ENCODE measurements at places on chromosomes 16 and 17.

DNA sequence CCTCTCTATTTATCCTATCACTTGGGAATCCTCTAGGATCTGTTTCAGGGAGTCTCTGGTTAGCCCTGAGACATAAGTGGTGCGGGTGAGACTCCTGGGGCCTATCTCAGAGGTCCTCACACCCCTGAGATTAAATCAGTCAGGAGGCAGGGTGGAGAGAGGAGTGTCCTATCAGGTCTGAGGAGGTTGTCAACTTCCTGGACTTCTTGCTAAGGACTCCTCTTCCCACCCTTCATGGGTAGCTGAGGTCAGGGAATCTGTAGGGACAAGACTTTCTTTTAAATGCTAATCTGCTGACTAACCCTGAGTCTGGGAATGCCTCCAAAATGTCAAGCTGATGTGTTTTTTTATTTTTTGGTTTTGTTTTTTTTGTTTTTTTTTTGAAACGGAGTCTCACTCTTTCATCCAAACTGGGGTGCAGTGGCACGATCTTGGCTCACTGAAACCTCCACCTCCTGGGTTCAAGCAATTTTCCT is 6.6 kb upstream of the ARMC5 start:
- DNase-seq: no peak

- no peak for DNase-seq
These were observed 43.5 kb downstream of the KNOP1 start for GRCh38 chr16:19674485-19674884.

DNA sequence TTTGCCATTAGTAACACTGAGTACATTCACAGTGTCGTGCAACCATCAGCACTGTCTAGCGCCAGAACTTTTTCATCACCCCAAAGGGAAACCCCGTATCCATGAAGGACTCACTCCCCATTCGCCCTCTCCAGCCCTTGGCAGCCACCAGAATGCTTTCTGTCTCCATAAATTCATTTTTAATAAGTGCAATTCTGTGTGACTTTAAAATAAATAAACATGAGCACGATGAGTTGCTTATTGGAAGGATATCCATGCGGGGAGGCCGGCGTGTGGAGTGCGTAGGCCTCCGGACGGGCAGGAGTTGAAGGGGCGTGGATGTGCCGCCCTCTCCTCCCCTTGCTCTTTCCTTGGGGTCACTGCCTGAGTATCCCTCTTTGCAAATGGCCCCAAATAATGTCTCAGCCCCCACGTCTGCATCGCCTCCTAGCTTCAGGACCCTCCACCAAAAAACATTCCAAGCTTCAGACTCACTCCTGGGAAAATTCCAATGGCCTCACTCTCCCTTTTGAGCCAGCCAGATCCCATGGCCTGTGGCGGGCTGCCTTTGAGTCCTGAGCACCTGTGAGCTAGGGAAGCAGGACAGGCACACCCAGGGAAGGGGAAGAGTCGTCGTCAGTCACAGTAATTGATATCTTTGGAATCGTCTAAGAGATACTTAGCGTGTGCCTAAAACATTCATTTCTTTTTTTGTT is 306.3 kb downstream of the SEC14L1 start:
- no peak for DNase-seq

GRCh38 chr16:81466356-81466980 is 21.9 kb downstream of the CMIP start:
- no peak for DNase-seq

DNA sequence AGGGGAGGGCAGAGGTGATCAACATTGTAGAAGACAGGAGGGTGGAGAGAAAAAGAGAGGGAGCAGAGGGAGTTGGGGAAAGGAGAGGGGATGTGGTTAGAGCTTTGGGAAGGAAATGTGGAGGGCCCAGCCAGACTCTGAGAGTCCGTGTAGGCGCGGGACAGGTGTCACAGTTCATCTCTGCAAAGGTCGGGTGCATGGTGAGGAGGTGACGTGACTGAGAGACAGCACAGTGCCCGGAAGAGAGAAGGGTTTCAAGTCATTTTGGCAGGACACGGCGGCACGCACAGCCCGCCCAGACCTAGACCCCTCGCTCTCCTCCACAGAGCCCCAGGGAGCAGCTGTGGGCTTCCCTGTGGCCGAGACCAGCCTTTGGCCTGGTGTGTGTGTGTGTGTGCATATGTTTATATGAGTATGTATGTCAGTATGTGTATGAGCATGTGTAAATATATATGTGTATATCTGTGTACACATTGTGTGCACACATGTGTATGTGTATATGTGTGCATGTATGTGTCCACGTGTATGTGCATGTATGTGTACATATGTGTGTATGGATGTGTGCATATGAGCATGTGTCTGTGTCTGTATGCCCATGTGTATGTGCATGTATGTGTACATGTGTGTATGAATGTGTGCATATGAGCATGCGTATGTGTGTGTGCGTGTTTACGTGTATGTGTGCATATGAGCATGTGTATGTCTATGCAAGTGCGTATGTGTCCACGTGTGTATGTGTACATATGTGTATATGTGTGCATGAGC is 104.6 kb downstream of the SEC14L1 start:
- DNase-seq: no peak

DNA sequence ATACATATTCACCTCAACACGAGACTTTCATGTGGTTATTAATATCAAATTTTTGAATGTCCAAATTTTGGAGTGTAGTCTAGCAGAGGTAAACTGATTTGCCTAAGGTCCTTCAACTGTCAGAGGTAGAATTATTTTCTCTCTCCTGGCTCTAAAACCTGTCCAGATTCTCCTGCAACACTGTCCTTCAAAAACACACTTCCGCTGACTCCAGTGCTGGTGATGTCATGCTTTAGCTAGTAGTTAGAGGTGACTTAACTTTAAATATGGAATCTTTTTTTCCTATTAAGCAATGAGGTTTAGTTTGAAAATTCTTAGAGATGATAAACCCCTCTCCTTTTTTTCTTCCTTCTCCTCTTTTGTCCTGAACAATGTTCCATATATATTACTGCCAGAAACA is 10.8 kb upstream of the CBLN1 start:
- no peak for DNase-seq

GRCh38 chr17:66447159-66447558 is 144.7 kb downstream of the PRKCA start:
- no peak for DNase-seq

DNA sequence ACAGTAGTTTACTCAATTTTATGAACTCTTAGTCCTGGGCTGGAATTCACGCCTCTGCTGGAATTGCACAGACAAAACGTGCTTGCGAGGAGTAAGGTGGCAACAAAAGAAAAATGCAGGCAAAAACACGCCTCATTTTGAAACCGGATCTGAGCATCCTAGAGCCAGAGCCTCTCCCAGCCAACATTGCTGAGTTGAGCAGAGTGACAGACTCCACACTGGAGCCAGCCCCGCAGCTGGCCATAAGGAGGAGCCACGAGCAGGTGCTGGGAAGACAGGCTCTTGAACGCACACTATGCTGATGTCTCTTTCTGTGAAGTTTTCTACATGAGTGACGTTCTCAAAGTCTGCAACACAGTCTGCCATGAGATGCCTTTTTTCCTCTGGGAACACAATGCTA is 14.6 kb upstream of the HSBP1 start:
- no peak for DNase-seq

DNA sequence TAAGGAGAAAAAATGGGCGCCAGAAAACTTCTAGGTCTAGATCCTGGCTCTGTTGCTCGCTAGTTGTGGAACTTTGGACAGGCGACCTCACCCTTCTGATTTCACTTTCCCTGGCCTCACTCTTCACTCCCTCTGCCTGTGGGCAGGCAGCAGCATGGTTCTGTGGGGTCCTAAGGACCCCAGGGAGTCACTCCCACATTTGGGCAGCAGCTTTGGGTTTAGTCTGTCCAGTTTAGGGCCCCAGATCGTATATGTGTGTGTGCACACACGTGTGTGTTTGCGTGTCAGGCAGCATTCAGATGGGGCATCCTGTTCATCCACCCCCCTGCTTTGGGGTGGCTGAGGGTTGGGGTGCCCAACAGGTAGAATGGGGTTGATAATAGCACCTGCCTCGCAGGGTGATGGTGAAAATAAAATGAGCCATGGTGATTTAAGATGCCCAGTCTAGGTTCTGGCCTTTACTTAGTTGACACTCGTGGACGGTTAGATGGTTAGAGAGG is 102.2 kb downstream of the RAB11FIP4 start:
- no peak for DNase-seq

DNA sequence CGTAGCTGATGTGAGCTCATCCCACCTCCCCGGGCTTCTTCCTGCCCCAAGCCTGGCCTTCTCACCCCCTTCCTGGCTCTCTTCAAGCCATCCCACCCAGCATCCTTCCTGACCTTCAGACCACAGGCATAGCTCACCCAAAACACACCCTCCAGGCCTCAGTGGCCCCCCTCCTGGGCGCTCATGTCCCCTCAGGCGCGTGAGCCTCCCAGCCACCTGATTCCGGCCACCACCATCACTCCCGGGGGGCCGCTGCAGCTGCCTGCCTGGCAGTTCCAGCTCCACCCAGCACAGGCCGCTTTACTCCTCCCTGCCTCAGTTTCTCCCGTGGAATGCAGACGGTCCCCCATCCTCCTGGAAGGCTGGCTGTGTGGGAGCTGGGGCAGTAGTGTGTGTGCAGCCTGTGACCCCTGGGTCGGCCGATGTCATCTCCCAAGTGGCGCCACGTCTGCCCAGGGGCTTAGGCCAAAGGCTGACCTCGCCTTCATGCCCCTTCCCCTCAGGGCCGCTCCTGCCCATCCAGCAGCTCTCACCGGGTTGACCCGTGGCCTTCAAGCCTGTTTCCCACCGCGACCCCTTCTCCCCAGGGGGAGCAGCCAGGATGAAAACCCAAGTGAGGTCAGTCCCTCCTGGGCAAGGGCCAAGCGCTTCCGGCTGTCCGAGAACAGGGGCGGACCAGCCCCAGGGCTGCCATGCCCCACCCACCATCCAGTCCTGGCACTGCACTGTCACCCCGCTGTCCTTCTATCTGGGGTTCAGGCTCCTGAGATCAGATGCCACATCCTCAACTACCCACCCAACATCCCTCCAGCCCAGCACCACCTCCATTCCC is 11.9 kb upstream of the CHMP6 start:
- no peak for DNase-seq

- no peak for DNase-seq
These were observed 6.6 kb downstream of the SLC5A10 start for GRCh38 chr17:18958611-18959010.

DNA sequence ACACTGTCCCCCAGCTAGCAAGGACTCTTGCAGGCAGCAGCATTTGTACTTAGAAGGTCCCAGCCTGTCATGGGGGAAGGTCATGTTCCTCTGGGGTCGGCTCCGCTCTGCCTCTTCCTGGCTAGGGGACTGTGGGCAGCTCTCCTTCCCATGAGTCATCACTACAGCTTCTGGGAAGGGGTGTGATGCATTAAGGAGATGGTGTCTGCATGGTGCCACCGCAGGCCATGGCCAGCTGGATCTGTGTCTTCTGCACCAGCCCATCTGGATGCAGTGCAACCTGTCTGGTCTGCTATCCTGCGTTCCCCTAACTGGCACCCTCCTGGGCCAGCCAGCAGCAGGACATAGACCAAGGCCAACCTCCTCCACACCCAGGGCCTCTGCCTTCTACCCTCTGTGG is 6.3 kb downstream of the STARD3 start:
- DNase-seq: no peak

DNA sequence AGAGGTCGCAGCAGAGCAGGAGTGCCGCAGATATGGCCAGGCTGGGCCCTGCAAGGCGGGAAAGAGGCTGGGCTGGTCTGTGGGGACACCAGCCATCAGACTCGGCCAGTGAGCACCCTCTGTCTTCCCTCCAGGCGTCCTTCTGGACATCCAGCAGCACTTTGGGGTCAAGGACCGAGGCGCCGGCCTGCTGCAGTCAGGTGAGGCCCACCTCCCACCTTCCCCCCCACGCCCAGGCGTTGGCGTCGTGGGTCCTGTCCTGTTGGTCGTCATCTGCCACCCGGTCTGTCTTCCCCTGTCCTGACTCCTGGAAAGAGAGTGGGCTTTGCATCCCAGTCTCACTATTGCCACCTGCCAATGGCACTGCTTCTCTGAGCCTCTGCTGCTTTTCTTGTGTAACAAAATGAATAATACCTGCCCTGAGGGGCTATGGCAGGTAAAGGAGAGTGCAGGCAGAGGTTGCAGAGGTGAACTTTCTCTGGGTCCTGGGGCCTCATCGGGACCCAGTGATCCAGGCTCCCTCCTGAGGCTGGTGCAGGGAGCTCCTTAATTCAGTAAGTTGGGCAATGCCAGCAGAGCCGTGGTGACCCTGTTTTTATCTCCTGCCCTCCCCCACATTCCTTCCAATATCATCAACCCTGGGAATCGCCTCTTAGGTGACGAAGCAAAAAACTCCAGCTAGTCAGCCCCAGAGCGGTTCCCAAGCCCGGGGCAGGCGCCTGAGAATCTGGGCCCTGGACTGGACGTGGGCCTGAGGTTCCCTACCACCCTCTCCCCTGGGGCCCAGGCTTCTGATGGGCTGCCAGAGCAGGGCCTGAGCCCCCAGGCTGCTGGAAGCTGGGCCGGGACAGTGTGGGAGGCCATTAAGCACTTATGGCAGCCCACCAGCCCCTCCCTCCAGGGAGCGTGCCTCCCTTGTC is 14.7 kb downstream of the SPNS2 start:
- no peak for DNase-seq

DNA sequence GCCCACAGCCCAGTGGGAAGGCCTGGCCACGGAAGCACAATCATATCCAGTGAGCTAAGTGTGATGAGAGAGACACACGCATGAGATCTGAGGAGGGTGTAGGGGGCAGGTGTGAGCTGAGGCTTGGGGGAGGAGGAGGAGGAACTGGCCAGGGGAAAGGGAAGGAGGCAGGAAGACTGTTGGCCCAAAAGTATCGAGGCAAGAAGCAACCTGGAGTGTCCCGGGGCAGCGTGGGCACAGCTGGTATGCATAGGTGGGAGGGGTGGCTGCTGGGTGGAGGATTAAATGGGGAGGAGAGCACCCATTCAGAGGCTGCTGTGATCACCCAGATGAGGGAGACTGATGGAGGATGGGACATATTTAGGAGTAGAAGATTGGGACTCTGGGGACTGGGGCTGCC is 41.4 kb downstream of the ARHGAP27 start:
- DNase-seq: no peak

GRCh38 chr17:9021992-9022572 is 772 bp downstream of the NTN1 start:
- DNase-seq: no peak

DNA sequence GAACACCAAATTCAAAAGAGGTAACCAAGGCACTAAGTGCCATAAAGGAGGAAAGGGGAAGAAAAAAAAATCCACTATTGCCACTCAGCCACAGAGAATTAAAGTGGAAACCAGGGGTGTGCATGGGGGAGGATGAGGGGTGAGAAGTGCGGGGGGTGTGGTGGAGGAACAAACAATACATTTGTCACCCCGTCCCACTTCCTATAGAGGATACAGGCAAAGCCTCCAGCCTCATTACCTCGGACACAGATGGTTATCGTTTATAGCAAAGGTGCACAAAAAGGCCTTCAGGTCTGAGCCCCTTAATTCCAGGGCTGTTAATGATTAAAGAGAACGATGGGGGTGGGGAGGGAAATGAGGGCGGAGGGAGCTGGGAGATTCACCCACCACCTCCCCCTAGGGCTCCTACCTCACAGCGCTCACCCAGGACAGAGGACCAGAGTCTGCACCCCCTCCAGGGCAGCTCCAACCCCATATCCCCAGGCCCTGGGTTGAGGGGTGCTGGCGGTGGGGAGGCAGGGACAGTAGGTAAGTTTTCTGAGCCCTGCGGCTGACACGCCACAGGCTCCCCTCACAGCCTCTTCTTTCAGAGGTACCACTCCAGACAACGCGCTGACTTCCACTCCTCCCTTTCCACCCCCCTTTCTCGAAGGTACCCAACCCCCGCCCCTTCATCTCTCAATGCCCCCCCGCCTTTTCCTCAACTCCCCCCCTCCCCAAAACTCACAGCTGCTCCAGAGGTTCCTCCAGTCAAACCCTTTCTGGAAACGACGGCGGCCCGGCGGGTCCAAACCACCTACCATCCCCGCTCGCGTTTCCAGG is 470 bp downstream of the DCUN1D3 start:
- DNase-seq: no peak

- no peak for DNase-seq
These were observed 5.2 kb downstream of the CACNA1G start for GRCh38 chr17:50565402-50566350.
